ENCODE measurements at places on chromosomes 12 and 14. TPM values are rescaled to one million over a fixed set of nuclear protein-coding genes. Genes with fewer than 3 reads are reported as not detected.

DNA sequence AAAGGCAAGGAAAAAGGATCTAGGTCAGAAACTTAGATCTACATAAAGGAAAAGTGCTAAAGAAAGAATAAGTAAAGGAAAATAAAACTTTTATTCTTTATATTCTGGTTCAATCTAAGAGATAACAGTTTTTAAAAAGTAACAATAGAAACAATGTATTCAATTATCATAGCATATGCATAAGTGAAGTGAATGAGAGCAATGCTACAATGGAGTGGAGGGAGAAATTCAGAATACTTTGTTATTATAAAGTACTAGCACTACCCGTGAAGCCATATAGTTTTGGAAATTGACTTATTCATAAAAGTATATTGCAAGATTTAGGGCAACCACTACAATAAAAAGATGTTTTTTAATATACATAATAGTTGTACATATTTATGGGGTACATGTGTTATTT, 586.0 kb upstream of the MDGA2 start:
- no peak for DNase-seq

DNA sequence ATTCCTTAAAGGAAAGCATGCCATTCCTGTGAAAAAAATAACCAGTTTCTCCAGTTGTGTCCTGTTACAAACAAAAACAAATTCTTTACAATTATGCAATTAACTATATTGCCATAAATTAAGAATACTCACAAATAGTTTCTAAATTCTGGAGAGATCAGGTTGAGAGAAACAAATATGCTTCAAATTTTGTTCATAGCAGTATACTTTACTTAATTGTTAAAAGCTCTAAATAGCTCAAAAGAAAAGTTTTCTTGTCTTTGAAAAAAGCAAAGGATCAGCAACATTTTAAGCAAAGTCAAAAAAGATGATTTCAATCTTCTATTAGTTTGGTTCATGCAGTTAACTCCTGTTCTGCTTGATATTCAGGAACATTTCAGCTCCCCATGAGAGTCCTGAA, 109.7 kb downstream of the EML1 start:
- DNase-seq = no peak

- no peak for DNase-seq
Observed at GRCh38 chr14:23712287-23712686, 76.1 kb downstream of the DHRS2 start.

- DNase-seq = no peak
Observed at GRCh38 chr12:19115285-19115684, 14.2 kb upstream of the PLEKHA5 start.

- no peak for DNase-seq
Observed at GRCh38 chr14:51917193-51917592, 56.8 kb downstream of the GNG2 start.

- peak; percentile 39 for DNase-seq
Observed at GRCh38 chr14:68791902-68792677, 777 bp downstream of the ZFP36L1 start.

- no peak for DNase-seq
Observed at GRCh38 chr14:51071857-51072256, 23.0 kb downstream of the TRIM9 start.

DNA sequence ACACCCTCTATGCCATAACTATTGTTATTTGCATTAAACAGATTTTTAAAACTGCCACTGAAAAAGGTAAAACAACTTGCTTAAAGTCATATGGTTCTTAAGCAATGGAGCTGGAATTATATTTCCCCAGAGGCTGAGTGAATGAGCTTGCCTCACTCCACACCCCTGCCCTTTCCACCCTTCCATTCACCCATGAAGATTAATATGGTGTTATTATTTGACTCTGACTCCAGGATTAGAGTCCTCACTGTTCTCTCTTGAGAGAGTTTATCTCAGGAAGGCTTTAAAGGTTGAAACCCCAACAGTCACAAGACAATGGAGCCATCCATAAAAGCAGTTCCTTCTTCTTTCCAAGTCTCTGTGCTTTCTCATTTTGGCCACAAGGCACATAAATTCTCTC, 84.9 kb downstream of the RTN1 start:
- no peak for DNase-seq

- DNase-seq = peak; percentile 48
Observed at GRCh38 chr12:24561882-24562770, 386.8 kb downstream of the BCAT1 start.

DNA sequence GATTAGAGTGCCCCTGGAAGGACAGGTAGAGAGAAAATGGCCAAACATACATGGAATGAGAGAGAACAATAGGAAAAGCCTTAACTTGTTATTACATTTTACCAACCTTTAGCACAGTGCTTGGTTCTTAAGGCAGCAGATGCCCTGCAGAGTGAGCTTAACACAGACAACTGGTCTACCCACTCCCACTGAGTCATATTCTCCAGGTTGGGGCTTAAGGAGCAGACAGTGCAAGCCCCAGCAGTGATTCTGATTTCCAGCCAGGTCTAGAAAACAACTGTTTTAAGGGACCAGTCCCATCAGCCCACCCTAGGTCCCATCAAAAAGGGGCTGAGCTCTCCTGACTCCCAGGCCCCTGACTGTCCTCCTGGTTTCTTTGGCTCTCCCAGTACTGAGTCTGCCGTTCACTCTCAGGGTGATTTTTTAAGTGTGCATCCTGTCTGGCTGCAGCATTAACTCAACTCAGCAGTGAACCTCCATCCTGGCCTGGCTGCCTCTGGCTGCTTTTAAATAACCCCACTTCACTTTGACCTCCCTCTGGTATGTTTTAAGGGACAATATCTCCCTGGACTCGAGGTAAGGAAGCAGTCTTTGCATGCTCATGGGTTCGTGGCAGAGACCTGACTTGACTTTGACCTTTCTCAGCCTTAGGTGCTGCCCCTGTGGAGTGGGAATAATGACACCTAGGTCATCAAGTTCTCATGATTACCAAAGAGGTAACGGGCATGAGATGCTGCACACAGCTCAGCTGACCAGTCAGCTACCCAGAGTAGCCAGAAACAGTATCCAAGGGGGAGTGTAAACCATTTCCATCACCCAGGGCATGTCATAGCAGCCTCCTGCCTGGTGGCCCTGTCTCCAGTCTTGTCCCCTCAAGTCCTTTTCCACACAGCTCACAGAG, 210.7 kb upstream of the PWP1 start:
- peak; percentile 5 for DNase-seq

- DNase-seq = peak; percentile 13
Observed at GRCh38 chr12:5872745-5873144, 72.3 kb downstream of the ANO2 start.

GRCh38 chr12:100608776-100609175, 35.3 kb downstream of the GAS2L3 start:
- peak; percentile 66 for DNase-seq

DEPDC4 gene
- not detected for total RNA-seq

SMOC1 gene
- total RNA-seq = 1.4 TPM

- DNase-seq = no peak
Observed at GRCh38 chr14:66833816-66834215, 325.9 kb downstream of the GPHN start.

GRCh38 chr12:586318-587071, 76.8 kb downstream of the NINJ2 start:
- no peak for DNase-seq

- peak; percentile 30 for DNase-seq
Observed at GRCh38 chr14:68756734-68757133, 36.1 kb downstream of the ZFP36L1 start.

GRCh38 chr14:21543963-21544362, 17.8 kb upstream of the SALL2 start:
- DNase-seq = no peak

- DNase-seq = no peak
Observed at GRCh38 chr14:87863047-87863446, 129.9 kb downstream of the GALC start.

RDH16 gene
- 0.10 TPM for total RNA-seq

CEP128 gene
- 2.5 TPM for total RNA-seq

RD3L gene
- not detected for total RNA-seq

GRCh38 chr12:50013361-50014147, 11.7 kb downstream of the RACGAP1 start:
- peak; percentile 45 for DNase-seq

GRCh38 chr12:51869931-51870330, 18.0 kb upstream of the ANKRD33 start:
- no peak for DNase-seq

- no peak for DNase-seq
Observed at GRCh38 chr14:50093496-50093895, 22.9 kb downstream of the VCPKMT start.

- DNase-seq = peak; percentile 64
Observed at GRCh38 chr12:10363914-10364814, 25.7 kb downstream of the KLRK1 start.

GRCh38 chr12:49939707-49940106, 10.8 kb upstream of the AQP2 start:
- no peak for DNase-seq

OSBPL8 gene
- total RNA-seq = 58.1 TPM

- DNase-seq = no peak
Observed at GRCh38 chr12:22252057-22252456, 82.5 kb downstream of the ST8SIA1 start.

GRCh38 chr12:7118881-7119280, 9.8 kb downstream of the RBP5 start:
- no peak for DNase-seq

DNA sequence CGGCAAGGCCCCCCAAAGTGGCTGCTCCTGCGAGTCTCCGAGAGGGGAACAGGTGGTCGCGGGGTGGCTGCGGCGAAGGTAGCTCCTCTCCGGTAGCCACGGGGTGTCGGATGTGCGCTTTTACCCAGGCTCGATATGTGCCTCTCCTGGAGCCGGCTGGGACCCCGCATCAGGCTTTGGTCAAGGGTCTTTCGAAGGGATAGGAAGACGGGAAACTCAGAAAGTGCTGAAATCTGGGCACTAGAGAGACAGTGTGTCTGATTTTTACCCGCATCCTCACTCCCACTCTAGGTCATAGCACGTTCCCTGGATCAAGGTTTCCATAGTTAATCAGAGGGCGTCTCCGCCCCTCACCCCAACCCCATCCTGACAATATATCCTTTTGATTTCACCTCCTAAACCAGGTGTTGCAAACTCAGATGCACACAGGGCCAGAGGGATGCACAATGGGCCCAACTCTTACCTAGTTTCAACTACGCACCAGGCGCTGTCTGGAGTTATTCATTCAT, 156.9 kb downstream of the PTPN11 start:
- DNase-seq = no peak

STXBP6 gene
- total RNA-seq = 24.5 TPM

DNA sequence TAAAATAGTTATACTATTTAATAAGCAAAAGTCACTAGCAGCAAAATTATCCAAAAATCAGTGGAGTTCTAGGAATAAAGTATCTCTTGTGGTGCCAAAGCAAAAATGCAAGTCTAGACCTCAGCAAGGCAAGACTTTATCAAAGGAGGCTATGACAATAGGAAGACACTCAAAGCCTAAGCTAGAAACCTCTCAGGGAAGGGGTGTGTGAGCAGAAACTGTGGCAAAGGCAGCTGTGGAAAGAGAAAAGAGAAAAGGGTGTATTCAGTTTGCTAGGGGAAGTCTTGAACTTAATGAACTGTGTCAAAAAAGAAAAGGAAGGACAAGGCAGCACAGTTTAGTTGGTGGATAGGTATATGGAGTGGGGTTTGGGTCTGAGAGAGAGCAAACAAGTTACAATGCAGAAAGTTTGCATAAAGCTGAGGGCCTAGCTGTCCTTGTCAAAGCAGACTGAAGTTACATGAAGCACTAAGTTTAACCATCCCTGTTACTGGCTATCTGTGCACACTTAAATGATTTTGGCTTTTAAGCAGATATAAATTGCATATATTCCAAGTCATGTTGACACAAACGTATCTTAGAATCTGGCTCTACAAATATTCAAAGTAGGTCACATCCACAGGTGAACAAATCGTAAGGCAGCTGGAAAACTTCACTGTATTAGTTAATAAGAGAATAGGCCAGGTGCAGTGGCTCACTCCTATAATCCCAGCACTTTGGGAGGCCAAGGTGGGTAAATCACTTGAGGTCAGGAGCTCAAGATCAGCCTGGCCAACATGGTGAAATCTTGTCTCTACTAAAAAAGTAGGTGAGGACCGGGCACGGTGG, 31.0 kb upstream of the AMN1 start:
- no peak for DNase-seq

SMIM41 gene
- total RNA-seq = not detected

GRCh38 chr12:118398940-118399339, 22.6 kb downstream of the SUDS3 start:
- no peak for DNase-seq

DNA sequence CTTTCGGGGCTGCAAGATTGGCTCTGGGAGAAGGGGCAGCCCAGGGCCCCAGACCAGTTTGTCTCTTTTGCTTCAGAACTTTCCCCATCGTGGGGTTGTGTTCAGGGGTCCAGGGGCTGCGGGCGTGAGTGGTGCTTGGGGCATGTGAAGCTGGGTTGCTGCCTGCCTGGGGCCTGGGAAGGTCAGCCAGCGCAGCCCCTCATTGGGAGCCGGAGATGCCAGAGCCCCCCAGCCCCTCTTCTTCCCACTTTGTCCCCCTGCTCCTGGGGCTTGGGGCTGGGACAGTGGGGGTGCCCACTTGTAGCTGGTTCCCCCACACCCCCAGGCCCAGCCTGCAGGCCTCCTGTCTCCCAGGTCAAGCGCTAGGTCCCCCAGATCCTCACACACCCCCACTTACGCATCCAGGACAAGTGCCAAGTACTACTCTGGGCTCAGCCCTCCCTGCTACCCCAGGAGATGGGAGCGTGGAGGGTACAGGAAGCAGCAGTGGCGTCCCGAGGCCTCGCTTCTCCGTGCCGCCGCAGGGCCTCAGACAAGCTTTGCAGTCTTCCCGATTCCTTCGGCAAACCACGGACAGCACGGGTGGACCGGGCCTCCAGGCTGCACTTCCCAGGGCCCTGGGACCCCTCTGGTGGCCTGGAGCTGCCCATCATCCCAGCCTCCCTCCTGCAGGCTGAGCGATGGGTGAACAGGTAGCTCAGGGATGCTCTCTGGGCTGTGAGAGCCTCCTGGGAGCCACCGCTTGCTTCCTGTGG, 41.5 kb downstream of the PACS2 start:
- DNase-seq = no peak

- DNase-seq = peak; percentile 31
Observed at GRCh38 chr12:67578976-67579661, 69.4 kb upstream of the DYRK2 start.

REM2 gene
- 0.42 TPM for total RNA-seq

- no peak for DNase-seq
Observed at GRCh38 chr12:40351976-40352375, 127.2 kb downstream of the LRRK2 start.
